NCI-H1092 (cell line): ENCODE measurements at places on chromosomes 11 and 22.

DNA sequence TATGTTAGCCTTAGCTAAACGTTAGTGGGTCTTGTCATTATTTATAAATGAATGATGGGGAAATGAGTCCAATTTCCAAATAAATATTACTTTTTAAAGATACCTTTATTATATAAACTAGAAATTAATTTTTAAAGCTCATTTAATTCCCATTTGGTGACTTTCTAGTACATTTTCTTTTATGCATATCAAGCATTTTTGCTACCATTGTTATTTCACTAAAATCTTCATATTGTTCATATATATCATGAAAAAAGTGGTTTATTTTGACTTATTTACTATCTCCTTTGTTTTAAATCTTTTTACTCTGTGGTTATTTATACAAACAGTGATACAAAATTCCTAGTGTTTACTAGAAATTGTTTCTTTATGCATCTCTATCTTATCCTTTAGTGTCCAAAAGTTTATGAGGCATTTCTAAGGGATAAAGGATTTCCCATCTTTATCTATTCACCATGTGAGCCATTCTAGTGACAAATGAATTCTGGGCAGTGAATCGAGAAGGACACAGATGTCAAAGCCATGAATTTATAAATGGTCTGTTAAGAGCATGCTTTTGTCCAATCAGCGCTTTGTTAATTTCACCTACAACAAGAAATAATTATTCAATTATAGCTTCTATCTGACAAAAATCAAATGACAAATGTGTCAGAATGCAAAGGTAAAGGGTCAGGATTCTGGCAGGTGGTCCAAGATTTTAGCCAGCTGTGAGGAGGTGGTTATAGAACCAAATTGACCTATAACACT lies 70.6 kb downstream of the PRMT3 start:
- DNase-seq, result no peak

GRCh38 chr11:26134053-26134452 lies 197.9 kb upstream of the ANO3 start:
- DNase-seq, result no peak

DNA sequence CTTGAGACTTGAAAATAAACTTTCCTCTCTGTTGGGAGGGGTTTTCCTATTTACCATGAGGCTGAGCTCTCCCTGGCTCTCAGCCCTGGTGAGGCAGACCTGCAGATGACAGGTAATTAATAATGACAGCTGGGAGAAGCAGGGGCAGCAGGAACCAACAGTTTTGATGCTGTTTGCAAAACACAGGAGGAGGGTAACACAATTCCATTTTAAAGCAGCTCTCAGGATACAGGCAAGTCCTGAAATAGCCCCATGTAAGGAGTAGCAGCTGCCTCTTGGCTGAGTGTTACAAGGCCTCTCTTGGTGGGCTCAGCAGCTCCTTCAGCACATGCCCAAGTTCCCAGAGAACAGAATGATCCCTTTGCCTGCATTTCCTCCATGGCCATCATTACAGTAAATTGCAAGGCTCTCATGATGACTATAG lies 13.3 kb downstream of the PARVA start:
- no peak for DNase-seq

DNA sequence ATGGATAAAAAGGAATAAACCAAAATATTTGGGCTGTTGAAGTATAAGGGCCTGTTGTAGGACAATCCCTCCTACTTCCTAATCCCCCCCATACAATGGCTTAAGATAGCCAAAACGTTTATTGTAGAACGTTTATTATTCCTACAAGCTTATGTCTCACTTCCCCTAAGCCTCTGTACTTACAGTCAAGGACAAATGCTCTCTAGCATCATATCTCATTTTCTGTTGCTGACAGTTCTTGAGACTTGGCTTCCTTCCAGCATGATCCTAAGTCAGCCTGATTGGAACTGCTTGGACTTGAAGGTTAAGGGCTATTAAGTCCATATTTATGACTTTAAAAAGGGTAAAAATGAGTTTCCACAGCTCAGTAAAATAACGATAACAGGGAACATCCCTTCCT lies 8.8 kb downstream of the MISFA start:
- no peak for DNase-seq

DNA sequence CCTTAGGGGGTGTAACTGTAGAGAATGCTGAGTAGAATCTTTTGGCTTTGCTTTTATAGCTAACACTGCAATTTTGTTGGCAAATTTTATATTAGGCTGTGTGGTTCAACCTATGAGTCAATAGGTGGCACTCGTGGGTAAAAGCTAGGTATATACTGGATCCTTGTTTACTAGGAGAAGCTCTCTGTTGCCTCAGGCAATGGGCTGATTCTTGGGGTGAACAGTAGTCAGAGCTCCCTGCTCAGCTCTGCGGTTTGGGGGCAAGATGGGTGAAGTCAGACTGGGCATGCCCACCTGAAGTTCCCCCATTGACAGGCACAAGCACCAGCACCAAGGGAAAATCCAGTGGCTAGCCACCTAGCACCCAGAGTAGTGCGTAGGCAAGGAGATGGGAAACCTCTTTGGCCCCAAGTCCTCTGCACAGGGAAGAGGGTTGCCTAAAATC lies 238.7 kb downstream of the FAM181B start:
- no peak for DNase-seq

- no peak for DNase-seq
Measured at GRCh38 chr11:60241786-60242185, 1.2 kb downstream of the MS4A4E start.

GRCh38 chr11:3879967-3880542 lies 24.6 kb downstream of the STIM1 start:
- DNase-seq, result no peak

DNA sequence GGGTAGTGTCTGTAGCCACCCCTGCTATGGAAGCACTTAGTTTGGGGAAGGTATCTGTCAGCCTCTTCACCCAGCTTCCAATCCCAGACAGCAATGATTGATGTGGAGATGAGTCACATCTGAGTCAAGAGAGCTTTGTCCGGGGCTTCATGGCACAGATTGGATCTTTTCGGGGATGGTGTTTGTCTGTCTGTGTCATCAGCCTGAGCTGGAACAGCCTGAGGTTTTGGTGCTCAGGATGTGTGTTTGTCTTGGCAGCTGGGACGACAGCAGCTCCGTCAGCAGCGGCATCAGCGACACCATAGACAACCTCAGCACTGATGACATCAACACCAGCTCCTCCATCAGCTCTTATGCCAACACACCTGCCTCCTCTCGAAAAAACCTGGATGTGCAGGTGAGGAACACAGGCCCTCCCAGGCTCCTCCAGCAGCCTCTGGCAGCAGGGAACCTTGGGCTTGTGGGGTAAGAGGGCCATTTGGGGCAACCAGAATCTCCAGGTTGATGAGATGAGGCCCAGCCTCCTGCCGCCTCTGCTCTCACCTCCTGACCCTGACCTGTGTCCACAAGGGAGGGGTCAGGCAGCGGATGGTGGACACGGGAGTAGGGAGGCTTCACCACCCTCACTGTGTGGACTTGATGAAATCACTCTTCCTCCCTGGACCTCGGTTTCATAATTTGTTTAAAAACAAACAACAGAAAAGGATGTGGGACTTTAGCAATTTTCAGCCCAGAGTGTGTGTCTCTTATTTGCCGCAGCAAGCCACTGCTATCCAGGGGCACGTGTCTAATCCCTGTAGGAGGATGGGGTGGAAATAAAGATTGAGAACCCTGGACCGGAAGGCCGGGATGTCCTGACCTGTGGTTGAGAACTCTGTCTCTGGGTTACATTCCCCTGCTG lies 124.3 kb downstream of the DBX1 start:
- DNase-seq, result peak; percentile 65

DNA sequence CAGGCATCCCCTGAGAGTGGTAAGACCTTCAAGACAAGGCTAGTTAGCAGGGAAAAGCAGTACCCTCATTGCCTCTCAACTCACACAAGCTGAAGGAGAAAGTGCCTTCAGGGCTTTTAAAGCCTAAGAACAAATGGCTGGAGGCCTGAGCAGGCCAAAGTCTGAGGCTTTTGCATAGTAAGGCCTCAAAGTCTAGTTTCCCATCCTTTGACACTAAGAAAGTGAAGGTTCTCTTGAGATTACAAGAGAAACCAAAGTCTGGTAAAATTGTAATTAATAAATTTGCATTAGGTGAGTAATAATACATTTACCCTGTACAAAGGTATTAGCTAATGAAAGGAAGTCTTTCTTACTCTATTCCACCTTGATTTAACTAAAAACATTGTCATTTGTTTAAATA lies 47.0 kb upstream of the CCDC89 start:
- DNase-seq, result no peak

GRCh38 chr11:74380746-74381439 lies 17.3 kb downstream of the PGM2L1 start:
- DNase-seq, result peak; percentile 55

DNA sequence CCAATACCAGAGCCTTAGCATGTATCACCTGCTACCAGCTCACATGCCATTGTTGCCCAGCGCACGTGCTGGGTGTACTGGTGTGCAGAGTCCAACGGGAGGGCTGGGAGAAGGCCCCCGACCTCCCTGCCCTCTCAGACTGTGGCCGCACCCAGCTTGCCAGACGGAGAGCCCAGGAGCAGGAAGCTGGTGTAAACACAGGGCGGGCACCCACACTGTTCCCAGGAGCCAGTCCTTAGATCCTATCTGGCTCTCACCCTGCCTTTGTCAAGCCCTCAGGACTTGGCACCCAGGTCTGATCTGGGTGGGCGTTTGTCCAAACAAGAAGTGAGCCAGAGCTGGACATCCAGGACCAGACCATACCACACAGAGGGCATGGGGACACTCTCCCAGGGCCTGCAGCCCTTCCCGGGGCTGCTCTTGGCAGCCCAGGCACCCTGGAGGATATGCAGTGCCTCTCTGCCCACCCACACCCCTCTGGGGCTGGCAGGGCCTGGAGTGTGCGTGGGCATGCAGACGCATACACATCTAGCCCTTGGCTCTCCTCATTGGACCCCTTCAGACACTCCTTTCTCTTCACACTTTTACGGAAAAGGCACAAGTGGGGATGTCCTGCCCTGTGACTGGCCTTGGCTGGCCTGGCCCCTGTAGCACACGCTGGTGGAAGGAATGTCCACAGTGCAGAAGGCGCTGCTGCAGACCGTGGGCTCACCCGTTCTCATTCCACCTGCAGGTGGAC lies 19.9 kb upstream of the CLDN5 start:
- DNase-seq, result no peak

GRCh38 chr11:94134651-94135512 lies 6.2 kb downstream of the PANX1 start:
- DNase-seq, result no peak

DNA sequence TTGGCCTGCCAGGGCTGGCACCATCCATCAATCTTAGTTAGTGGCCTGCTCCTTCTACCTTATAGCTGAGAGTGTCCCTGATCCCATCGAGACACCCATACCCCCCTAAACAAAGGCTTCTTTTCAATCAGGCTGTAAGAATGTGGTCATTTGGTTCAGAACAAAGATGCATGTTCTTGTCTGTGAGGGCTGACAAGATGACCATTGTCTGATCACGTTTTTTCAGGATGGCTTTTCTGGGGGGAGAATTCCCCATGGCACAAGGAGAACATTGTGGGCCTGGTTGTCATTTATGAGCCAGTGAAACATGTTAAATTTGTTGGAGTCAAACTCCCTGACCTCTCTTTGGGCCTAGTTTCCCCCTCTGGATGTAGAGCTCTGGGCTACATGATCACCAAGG lies 160.4 kb downstream of the INSC start:
- no peak for DNase-seq

- DNase-seq, result no peak
Measured at GRCh38 chr22:26642465-26643417, 14.6 kb upstream of the MIAT start.

DNA sequence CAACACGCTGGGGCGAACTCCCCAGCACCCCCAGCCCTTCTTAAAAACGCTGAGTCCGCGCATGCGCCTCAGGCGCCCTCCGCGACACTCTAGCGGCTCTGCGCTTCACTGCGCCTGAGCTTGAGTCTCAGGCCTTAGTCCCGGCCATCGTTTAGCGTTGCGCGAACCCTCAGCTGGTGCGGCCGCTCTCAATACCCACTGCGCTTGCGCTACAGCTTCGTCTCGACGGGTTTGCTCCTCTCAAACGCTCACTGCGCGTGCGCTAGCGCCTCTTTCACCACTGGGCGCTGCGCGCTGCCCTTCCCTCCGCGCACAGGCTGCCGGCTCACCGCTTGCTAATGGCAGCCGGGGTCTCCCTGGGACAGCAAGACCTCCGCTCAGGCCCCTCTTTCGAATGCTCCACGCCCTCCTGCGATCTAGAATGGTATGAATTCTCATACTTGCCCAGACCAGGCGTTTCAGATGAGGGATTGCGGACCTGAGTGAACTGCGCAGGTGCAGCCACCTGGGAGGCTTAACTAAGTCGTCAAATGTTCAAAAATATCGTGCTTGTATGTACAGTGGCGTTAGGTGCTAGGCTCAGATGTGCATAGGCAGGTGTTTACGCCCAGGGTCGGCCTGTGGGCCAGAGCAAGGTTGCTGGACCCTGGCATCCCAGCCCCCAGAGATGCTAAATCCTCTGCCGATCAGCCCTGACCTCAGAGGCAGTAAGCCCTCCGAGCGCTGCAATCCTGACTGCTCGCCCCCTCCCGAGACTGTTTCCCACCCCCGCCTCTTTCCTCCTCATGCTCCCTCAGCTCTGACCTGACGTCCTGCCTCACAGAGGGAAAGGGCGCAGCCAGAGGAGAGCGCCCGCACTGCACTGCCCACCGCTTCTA lies at the start of gene SLC2A11:
Gene SLC2A11, plus strand, starts transcription at position 270 of the 878 bp plus-strand sequence. Its CDS starts 125 bp downstream, at position 395.
- DNase-seq, result peak; percentile 98

DNA sequence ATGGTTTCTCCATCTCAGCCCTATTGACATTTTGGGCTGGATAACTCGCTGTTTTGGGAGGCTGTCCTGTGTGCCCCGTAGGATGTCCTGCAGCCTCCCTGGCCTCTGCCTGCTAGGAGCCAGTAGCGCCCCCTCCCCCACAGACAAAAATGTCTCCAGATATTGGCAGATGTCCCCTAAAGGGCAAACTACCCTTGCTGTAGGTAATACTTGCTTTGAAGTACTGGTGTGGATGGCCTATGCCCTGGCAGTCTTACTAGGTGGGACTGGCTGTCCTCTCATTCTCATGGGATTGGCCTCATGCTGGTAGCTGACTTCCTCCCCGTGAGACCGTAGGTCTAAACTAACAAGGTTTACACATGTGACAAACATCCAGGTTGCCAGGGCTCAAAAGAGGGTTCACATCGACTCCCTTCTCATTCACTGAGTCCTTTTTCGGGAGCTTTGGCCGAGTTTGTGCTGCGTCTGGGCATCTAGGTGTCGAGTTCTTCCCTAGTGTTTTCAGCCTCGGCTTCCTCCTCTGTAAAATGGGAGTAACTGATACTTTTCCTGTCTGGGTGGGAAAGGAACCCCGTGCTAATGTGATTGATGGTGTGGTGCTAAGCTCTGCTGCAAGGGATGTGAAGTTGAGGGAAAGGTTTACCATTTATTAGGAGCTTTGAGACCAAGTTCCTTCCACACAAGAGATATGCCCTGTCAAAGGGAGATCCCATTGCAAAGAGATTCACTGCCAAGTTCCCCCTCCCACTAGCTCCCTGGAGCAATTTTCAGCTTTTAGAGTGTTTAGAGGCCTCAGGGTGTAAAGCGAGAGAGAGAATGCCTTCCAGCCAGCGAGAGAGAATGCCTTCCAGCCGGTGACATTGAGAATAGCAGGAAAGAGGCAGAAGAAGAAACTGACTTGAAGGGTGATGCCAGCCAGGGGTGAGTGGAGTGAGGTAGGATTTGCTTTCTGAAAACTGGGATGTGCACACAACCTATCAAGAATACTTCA lies 17.0 kb downstream of the PTPRJ start:
- DNase-seq, result no peak

- DNase-seq, result no peak
Measured at GRCh38 chr11:64409278-64409677, 50.3 kb downstream of the RPS6KA4 start.

GRCh38 chr22:17695986-17696385 lies 57.4 kb downstream of the BCL2L13 start:
- DNase-seq, result no peak
